Spinal cord (tissue), 10 donors: ENCODE measurements at places on chromosomes 2 and 18.

DNA sequence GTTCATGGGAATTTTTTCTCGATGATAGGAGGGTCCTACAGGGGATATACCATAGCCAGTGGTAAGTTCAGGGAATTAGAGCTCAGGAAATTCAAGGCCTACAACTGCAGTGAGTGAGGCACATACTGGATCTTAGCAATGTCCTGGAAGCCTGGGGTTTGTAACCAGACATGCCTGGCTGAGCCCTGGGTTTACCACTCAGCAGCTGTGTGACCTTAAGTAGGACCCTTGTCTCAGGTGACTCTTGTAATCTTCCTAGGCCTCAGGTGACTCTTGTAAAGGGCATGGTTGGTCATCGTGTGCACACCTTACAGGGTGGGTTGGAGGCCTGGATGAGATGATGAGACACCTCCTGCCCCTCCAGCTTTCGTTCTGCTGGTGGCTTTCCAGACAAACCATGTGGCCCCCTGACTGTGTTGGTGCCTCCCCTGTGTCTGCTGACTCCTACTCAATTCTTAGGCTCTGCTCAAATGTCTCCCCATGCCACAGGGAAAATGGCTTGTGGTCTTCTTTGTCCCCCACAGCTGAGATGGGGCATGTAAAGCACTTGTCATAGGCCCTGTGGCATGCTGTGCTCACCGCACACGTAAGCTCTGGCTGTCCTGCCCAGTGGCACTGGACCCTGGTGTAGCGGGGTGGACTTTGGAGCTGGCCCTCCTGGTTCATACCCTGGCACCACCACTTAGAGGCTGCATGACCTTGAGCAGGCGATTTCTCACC lies 94.1 kb downstream of the FHOD3 start:
- no peak for DNase-seq

DNA sequence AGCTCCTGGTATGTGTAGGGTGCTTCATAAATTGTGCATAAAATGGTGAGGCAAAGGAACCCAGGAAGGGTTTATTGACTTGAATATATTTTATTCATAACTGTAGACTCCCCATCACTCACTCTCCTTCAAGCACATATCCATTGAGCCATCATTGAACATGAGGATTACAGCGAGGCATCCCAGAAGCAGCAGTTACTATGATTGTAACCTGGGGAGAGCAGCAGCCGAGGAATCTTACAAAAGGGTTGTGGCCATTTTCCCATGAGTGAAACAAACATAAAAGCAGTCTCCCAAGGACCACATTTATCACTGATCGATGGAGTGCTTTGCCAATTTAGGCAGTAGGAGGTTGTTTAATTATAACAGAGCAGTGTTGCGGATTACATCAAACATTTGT lies 183.4 kb downstream of the NCK2 start:
- peak; percentile 76 for DNase-seq

- no peak for DNase-seq
These were observed 144.9 kb upstream of the TWIST2 start for GRCh38 chr2:238703053-238703415.

DNA sequence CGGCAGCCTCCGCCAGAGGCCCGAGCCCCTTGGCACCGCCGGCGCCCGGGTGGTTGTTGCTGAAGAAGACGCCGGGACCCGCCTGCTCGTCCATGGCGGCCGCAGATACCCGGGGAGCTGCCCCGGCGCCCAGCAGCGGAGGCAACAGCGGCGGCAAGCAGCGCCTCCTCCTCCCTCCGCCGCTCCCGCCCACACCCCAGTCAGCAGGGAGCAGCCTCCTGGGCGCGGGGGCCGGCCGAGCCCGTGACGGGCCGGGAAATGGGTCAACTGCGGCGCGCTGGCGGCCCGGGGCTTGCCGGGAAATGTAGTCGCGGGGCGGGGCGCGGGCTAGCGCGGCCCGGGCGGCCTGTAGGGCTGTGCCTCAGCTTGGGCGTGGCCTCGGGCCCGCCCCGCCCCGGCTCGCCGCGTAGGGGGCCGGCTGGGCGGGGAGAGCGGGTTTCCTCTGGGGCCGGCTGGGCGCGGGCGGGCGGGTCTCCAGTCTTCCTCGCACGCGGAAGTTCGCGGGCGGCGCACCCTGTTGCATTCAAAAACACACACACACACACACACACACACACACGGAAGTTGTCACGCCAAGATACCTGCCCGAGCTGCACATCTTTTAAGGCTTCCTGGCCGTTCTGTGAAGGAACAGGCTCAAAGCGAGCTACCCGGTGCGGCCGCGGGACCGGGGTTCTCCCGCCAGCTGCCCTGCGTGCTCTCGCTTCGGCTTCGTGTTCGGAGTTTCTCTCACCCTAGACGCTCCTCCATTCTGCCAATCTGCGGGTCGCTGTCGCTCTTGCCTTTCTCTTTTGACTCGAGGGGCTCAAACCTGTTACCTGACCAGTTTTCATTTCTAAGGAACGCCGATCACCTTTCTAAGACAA lies at the start of gene STRN:
Gene STRN, minus strand, starts transcription at position 167 of the 866 bp plus-strand sequence. Its CDS starts 73 bp downstream, at position 94.
- DNase-seq, result peak; percentile 99

GRCh38 chr18:80034852-80035406 lies 695 bp downstream of the RBFA start:
- no peak for DNase-seq

DNA sequence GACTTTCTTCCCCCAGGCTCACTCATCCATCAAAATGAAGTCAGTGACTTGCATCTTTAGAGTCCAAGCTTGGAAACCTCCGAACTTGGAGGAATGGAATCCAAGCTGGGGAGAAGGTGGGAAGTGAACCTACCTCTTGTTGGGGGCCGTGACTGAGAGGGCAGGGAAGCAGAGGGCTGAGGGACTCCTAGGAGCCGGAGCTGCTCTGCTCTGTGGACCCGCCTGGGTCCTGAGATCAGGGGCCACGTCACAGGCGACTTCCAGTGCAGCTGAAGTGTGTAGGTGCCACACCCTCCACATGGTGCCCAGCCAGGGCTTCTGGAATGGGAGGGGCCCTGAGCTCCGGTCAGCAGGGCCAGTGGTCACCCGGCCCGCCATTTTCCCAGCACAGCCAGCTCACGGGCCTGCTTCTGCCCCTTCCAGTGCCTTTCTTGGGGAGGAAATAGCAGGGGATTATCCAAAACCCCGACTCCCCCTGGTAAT lies 63.4 kb upstream of the OTOS start:
- DNase-seq, result no peak

- DNase-seq, result no peak
These were observed 64.5 kb downstream of the ADI1 start for GRCh38 chr2:3454802-3455201.

GRCh38 chr2:104547221-104547620 lies 306.7 kb upstream of the POU3F3 start:
- DNase-seq, result no peak

DNA sequence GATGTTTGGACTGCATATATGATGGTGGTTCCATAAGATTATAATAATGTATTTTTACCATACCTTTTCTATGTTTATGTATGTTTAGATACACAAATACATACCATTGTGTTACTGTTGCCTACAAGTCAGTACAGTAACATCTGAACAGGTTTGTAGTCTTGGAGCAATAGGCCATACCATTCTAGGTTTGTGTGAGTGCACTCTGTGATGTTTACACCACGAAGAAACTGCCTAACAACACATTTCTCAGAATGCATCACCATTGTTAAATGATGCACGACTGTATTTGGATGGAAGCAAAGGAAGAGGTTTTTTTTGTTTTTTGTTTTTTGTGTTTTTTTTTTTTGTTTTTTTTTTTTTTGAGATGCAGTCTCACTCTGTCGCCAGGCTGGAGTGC lies 9.5 kb downstream of the DUSP19 start:
- no peak for DNase-seq

- no peak for DNase-seq
These were observed 56.7 kb downstream of the MAPK4 start for GRCh38 chr18:50616484-50617048.

DNA sequence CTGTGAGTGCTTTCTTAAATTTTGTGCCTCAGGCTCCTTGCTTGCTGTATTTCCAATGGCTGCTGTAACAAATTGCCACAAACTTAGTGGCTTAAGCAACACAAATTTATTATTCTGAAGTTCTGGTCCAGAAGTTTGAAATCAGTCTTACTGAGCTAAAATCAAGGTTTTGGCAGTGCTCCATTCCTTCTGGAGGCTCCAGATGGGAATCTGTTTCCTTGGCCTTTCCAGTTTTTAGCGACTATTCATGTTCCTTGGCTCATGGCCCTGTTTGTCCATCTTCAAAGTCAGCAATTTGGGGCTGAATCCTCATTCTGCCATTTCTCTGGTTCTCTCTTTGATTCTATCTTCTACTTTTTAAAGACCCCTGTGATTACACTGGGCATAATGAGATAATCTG lies 31.8 kb downstream of the STRADB start:
- peak; percentile 11 for DNase-seq

GRCh38 chr2:55418512-55419232 lies 984 bp downstream of the CCDC88A start:
- no peak for DNase-seq

- no peak for DNase-seq
These were observed 147.9 kb downstream of the TNS1 start for GRCh38 chr2:217854684-217855420.

DNA sequence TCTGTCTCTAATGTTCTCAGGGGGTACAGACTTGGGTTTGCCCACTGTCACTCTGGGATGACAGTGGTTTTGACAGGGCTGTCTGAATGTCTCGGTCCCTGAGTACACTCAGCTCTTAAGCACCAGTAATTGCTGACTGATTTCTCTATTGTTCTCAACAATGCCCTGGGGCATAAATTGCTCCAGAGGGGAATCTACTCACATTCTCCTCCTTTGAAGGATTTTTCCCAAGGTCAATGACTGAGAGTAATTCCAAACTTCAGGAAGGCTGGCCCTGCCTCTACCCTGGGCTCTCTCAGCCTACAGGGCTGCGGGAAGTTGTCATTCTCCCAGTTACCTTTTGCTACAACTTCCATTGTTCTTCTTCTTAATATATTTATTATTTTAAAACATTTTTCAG lies 36.5 kb downstream of the MC2R start:
- DNase-seq, result no peak

DNA sequence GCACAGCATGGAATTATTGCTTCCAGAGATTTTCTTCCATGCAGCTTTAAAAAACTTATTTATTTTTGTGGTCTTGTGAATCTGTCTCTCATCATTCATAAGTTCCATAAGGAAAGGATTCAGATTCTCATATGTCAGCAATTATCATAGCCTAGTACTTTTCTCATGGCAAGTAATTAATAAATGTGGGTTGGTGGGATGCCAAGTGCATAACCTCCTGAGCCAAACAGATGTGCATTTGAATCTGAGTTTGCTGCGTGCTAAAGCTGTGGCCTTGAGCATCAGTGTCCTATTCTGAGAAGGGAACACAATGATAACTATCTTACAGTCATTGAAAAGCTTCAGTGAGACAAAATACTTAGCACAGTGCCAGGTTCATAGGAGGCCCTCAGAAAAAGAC lies 331.9 kb downstream of the PDE11A start:
- DNase-seq, result peak; percentile 41

DNA sequence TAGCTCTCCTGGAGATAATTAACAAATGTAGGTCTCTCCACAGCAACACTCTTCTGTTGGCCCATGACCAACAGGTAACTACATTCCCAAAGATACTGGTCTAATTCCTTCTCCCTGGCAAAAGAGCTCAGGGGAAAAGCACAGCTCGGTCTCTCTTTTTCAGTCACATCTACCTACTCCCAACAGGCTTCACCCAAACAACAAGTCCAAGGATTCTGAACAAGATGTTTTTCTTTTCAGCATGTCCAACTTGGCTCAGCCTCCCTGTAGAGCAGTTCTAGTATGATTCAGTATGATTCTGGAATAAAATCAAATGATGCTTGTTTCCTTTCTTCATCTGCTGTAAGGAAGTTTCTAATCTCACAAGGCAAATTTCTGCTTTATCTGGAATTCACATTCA lies 1704.8 kb upstream of the PIK3C3 start:
- no peak for DNase-seq

DNA sequence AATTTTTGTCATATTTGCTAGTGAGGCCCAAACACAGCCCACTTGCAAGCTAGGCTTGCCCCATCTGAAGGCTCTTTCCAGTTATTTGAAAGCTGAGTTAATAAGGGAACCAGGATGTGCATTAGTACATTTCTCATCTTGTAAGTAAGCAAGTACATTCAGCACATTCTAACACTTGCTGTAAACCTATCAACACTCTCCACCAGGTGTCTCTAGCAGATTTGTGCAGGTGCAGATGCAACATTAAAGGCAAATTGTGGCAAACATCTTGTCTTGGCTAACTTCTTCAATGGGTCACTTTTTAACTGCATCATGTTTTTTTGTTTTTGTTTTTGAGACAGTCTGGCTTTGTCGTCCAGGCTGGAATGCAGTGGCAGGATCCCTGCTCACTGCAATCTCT lies 25.3 kb upstream of the MFSD6 start:
- peak; percentile 61 for DNase-seq

- no peak for DNase-seq
These were observed 218.2 kb downstream of the ARL4C start for GRCh38 chr2:234278556-234279255.

- DNase-seq, result no peak
These were observed 756.8 kb upstream of the KLHL29 start for GRCh38 chr2:22628221-22628620.

DNA sequence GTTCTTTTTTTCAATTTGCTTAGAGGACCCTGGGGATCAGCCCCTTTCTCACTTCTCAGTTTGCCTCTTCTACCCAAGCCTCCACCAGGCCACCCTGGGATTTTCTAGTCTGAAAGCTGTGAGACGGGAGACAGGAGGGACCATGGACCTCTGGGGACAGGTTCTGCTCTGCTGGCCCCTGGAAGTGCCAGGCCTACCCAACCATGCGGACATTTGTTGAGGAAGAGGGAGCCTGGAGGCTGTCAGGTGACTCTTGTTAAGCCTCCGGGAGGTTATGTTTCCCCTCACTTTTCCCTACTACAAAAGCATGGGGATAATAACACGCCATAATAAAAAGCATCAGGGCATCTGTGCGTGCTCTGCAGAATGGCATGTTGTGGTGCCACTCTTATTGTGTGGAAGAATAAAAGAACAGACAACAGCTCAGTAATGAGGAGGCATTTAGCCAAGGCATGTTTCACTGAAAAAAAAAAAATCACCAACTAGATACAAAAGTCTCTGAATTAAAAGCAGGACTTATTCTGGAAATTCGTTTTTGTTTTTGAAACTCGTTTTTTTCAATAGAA lies 48.3 kb upstream of the PLA2R1 start:
- no peak for DNase-seq

DNA sequence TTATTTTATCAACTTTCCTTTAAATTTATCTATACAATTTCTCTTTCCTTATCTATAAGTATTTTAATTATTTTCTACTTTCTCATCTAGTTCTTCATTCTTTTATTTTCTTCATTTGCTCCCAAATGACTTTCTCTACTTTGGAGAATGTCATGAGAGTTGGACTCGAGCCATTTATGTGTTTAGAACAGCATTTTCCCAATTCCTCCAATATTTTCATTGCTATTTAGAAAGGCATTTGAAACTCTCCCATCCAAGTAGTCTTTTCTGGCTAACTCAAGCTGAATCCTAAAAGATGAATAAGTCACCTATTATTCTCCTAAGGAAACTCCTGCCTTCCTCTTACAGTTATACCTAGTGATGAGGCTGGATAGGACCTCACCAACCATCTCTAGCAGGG lies 15.8 kb upstream of the FEZ2 start:
- DNase-seq, result no peak

GRCh38 chr2:203062126-203062525 lies 47.5 kb downstream of the NBEAL1 start:
- DNase-seq, result no peak

- DNase-seq, result no peak
These were observed 54.2 kb downstream of the DTNB start for GRCh38 chr2:25619185-25619584.

- no peak for DNase-seq
These were observed 129.5 kb downstream of the RHBDD1 start for GRCh38 chr2:226965376-226965775.

GRCh38 chr2:226674123-226674522 lies 125.5 kb downstream of the IRS1 start:
- no peak for DNase-seq
